Heart left ventricle (tissue), 16 donors: ENCODE measurements at places on chromosomes 5 and 9. TPM values are rescaled to one million over a fixed set of nuclear protein-coding genes. Genes with fewer than 3 reads are reported as not detected.
A peak's percentile ranks its signal among the peaks of the same experiment; 100 is the strongest.

The C9orf43 gene
- not detected for total RNA-seq

The RANBP3L gene
- total RNA-seq, result 0.19 TPM

The GTF2H2 gene
- total RNA-seq, result 6.0 TPM

The TTC23L gene
- not detected for total RNA-seq

The QSOX2 gene
- 7.8 TPM for total RNA-seq

The HTR4 gene
- 0.35 TPM for total RNA-seq

The NEUROG1 gene
- total RNA-seq, result not detected

- no peaks in the 10 kb centered on the region for H3K4me1 ChIP-seq
- H3K36me3 ChIP-seq, result no peaks in the 10 kb centered on the region
- H3K27me3 ChIP-seq, result no peaks in the 10 kb centered on the region
- DNase-seq, result no peak
- no peak overlapping the region for H3K27ac ChIP-seq
- H3K4me3 ChIP-seq, result no peak overlapping the region
Observed at GRCh38 chr5:94796586-94796985, 178.1 kb downstream of the SLF1 start.

DNA sequence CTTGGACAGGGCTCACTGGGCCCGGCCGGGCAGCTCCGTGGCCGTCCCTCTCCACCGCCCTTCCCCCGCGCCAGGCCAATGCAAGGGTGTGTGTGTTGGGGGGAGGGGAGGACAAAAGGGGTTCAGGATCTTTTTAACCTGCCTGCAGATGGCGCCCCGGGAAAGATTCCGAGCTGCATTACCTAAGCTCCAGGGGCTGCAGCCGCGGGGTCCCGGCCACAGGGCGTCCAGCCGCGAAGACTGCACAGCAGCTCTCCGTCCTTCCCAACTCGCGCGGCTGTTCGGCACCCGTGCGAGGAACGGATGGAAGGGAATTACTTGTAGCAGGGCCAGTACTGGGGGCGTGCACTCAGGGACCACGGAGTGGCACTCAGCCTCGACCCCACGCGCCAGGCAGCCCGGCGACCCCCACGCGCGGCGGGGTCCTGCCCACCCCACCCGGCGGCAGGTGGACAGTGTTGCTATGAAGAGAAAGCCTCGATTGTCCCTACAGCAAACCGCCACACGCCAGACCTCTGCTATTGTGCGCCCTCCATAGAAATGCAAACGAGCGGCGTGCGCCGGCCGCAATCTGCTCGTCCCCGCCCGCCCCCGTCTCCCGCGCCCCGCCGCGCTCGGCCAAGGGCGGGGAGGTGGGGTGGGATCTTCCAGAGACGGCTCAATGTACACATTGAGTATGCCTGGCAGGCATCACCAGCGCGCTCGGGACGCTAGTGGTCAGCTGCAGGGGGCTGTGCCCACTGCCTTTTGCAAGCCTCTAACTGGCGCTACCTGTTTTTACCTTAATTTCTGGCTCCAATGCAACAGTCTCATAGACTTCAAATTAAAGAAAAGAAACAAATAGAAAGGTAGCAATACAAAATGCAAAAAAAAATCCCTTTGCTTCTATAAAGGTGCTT is 796 bp upstream of the GADD45G start:
- peaks cover 29% of the 10 kb centered on the region for H3K4me1 ChIP-seq
- H3K27me3 ChIP-seq, result no peaks in the 10 kb centered on the region
- H3K27ac ChIP-seq, result peak overlapping the region; percentile 97
- no peaks in the 10 kb centered on the region for H3K36me3 ChIP-seq
- peak overlapping the region; percentile 64 for H3K4me3 ChIP-seq
- peak; percentile 77 for DNase-seq

DNA sequence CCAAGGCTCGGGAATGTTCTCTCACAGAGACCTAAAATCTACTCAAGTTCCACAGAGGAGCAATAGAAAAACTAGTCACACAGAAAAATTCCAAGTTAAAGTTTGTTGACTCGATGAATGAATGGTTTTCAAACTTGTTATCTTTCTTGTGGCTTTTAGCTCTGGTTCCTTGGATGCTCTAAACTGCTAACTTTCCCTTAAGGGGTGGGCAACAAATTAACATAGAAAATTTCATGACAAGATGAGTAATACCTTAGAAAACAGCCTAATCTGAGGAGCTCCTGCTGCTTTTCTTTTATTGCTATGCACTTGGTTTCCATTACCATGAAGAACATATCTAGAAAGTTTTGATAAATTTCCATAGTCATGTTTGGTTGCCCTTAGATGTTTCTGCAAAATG is 100.2 kb upstream of the CCDC112 start:
- H3K36me3 ChIP-seq, result no peaks in the 10 kb centered on the region
- no peak overlapping the region for H3K27ac ChIP-seq
- DNase-seq, result no peak
- H3K4me3 ChIP-seq, result no peak overlapping the region
- H3K4me1 ChIP-seq, result peaks cover 6% of the 10 kb centered on the region

GRCh38 chr9:7811677-7812076 is 12.1 kb upstream of the DMAC1 start:
- DNase-seq, result no peak
- H3K36me3 ChIP-seq, result no peaks in the 10 kb centered on the region
- H3K4me3 ChIP-seq, result no peak overlapping the region
- no peak overlapping the region for H3K27ac ChIP-seq
- no peaks in the 10 kb centered on the region for H3K4me1 ChIP-seq
- H3K27me3 ChIP-seq, result no peaks in the 10 kb centered on the region

- no peaks in the 10 kb centered on the region for H3K36me3 ChIP-seq
- H3K4me1 ChIP-seq, result no peaks in the 10 kb centered on the region
- no peak overlapping the region for H3K4me3 ChIP-seq
- no peaks in the 10 kb centered on the region for H3K27me3 ChIP-seq
Observed at GRCh38 chr5:147188200-147189108, 46.4 kb upstream of the STK32A start.

DNA sequence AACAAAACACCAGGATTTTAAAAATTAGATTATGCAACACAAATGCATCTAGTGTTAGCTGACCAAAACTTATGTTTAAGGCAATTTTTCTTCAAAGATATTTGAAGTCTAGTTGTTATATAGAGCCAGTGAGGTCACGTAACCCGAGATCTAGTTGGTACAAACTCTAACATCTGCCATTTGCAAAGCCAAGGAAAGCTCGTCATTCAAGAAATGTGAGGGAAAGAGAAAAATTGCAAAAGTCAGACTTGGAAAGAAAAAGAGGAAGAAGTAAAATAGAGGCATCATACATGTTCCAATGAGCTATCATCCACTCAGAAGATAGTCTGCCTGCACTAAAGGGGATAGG is 293.4 kb upstream of the PUM3 start:
- no peaks in the 10 kb centered on the region for H3K27me3 ChIP-seq
- H3K4me3 ChIP-seq, result no peak overlapping the region
- H3K27ac ChIP-seq, result no peak overlapping the region
- H3K4me1 ChIP-seq, result no peaks in the 10 kb centered on the region
- DNase-seq, result no peak

DNA sequence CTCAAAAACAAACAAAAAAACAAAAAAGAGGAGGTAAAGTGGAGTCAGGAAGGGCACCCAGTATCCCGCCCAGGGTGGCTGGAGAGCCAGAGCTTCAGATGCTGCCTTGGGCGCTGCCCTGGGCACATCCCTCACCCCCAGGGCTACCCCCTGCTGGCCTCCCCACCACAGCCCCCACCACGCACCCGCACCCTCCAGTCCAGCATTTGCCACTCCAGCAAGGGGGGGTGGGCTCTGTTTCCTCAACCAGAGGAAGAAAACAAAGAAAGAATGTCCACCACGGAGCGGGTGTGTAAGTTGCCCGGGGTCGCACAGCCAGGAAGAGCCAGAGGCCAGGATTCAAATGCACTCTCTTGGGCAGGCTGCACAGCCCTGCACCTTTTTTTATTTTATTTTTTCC is 86.1 kb downstream of the NTNG2 start:
- H3K4me1 ChIP-seq, result peaks cover 14% of the 10 kb centered on the region
- no peaks in the 10 kb centered on the region for H3K27me3 ChIP-seq
- H3K4me3 ChIP-seq, result no peak overlapping the region
- DNase-seq, result no peak

- no peak overlapping the region for H3K27ac ChIP-seq
- no peak for DNase-seq
- H3K4me3 ChIP-seq, result no peak overlapping the region
- H3K36me3 ChIP-seq, result no peaks in the 10 kb centered on the region
- peaks cover 14% of the 10 kb centered on the region for H3K4me1 ChIP-seq
Observed at GRCh38 chr5:1943481-1943880, 60.8 kb upstream of the IRX4 start.

DNA sequence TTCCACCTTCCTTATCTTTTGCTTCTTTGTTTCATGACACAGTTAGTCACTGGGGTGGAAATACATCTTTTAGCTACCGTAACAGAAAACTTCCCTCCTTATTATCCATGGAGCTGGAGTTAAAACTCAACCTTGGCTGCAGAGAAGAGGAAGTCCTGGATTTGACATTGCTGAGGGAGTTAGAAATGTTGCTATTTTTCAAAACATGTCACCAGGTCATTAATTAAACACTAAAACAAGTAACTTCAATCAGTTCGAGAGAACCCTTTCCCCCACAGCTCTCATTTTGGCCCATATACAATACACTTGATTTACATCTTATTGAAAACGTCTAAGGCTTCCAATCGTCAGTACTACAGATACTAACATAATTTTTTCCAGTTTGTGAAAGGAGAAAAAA is 237.9 kb upstream of the CD180 start:
- H3K36me3 ChIP-seq, result no peaks in the 10 kb centered on the region
- no peak for DNase-seq
- no peaks in the 10 kb centered on the region for H3K4me1 ChIP-seq

GRCh38 chr5:149172709-149173505 is 31.6 kb downstream of the ABLIM3 start:
- H3K4me3 ChIP-seq, result no peak overlapping the region
- H3K4me1 ChIP-seq, result peaks cover 57% of the 10 kb centered on the region
- peak overlapping the region; percentile 75 for H3K27ac ChIP-seq
- no peaks in the 10 kb centered on the region for H3K36me3 ChIP-seq
- DNase-seq, result no peak
- no peaks in the 10 kb centered on the region for H3K27me3 ChIP-seq

DNA sequence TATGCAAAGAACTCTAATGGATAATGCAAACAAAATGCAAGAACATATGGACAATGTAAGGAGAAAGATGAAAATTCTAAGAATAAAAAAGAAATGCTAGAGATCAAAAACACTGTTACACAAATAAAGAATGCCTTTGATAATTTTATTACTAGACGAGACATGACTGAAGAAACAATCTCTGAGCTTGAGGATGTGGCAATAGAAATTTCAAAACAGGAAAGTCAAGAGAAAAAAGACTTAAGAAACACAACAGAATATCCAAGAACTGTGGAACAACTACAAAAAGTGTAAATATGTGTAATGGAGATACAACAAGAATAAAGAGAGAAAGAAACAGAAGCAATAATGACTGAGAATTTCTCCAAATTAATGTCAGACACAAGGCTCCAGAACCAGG is 140.5 kb upstream of the ACOT12 start:
- H3K27ac ChIP-seq, result no peak overlapping the region
- no peaks in the 10 kb centered on the region for H3K36me3 ChIP-seq
- DNase-seq, result no peak
- H3K4me1 ChIP-seq, result peaks cover 9% of the 10 kb centered on the region

DNA sequence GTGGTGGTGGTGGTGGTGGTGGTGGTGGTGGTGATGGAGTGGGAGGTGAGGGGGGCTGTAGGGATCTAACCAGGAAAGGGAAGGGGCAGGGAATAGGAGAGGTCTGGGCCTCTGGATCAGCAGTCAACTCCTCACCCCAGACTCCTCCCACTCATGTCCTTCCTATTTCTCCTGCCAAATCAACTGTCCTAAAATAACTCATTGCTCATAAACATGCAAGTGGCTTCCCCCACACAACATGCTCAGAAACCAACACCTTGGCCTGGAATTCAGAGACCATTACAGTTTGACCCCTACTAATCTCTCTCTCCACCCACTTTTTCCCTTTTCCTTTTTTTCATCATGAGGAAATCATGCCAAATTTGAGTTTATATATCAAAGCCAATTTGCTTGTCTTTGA is 8.4 kb upstream of the FSD1L start:
- H3K36me3 ChIP-seq, result no peaks in the 10 kb centered on the region
- DNase-seq, result peak; percentile 31
- H3K27me3 ChIP-seq, result no peaks in the 10 kb centered on the region
- no peak overlapping the region for H3K4me3 ChIP-seq
- peaks cover 31% of the 10 kb centered on the region for H3K4me1 ChIP-seq
